BJ (cell line): ENCODE measurements at places on chromosomes 12 and 14. TPM values are rescaled to one million over a fixed set of nuclear protein-coding genes. Genes with fewer than 3 reads are reported as not detected.

RIN3 gene
- polyA plus RNA-seq: 4.3 and 8.2 TPM in 2 replicates

GATC gene
- polyA plus RNA-seq: 14.8 and 17.9 TPM in 2 replicates

IFNG-AS1 gene
- polyA plus RNA-seq: not detected in 2 replicates

LRRIQ1 gene
- 0.02 TPM in 1 of 2 replicates, not detected in the other for polyA plus RNA-seq

USP5 gene
- polyA plus RNA-seq: 52.9 and 90.0 TPM in 2 replicates

TAS2R10 gene
- polyA plus RNA-seq: 0.07 and 0.17 TPM in 2 replicates

LRRC10 gene
- not detected in 2 replicates for polyA plus RNA-seq

KRT6C gene
- polyA plus RNA-seq: not detected in 2 replicates

PAX9 gene
- polyA plus RNA-seq: not detected in 2 replicates

SP7 gene
- polyA plus RNA-seq: not detected in 2 replicates

DNA sequence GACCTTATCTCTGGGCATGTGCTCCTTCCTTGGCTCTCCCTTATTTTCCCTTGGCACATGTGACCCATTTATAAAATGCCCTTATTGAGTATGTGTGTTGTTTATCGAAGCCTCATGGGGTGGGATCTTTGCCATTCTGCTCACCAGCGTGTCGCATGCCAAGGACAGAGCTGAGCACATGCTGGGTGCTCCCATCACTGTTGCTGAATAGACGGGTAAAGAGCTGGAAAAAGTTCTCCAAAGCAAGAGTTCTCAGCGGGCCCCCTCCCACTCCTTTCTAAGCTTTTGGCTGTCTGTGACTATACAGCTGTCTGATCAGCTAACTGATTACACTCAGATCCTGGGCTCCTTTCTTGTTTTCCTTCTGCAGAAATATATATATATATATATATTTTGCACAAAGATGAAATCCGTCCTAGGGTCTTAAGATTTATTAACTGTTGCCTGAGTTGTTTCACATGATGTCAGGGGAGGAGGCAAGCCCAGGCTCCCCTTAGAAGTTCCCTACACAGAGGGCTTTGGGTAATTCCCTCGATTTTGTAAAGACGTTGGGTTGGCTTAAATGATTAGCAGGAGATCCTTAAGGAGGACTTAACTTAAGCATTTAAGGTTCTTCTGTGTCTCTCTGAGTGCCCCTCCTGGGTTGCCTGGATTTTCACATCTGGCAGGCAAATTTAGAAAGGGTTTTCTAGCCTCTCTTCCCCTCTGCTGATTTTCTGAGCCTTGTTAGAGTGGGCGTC is 71.6 kb downstream of the TMEM132C start:
- DNase-seq: no peak

- DNase-seq: no peak
Observed at GRCh38 chr12:109286252-109286651, 22.8 kb downstream of the FOXN4 start.

DNA sequence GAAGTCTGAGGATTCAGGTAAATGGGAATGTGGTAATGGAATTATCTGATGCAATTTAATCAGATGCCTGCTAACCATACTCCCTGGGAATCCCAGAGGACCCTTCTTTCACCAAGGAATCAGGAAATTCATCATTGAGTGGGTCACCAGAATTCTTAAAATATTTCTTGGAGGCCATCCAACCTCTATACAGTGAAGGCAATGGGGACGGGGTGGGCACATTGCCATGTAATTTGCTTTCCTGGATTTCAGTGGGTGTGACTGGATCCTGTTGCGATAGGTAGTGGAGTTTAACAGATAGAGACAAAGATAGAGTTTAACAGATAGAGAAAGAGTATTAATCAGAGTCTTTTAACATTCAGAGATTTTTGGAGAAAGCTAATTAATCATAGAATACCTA is 394.4 kb downstream of the DAD1 start:
- DNase-seq: no peak

DNA sequence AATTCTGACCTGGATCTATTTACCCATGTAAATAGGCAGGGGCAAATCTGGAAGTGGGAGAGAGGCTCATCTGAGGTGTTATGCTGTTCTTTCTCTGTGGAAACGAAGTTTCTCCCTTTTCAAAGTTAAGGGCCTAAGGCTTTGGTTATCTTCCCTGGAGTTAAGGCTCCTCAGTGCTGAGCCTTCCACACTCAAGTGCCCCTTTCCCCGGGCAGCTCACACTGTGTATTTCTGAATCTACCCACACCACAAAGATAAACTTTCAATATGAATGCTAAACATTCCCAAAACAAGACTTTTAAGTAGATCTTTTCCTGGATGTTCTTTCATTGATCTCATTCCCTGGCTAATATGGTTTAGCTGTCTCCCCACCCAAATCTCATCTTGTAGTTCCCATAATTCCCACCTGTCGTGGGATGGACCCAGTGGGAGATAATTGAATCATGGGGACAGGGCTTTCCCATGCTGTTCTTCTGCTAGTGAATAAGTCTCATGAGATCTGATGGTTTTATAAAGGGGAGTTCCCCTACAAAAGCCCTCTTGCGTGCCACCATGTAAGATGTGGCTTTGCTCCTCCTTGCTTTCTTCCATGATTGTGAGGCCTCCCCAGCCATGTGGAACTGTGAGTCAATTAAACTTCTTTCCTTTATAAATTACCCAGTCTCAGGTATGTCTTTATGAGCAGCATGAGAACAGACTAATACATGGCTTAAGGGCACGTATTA is 251.1 kb downstream of the NAV3 start:
- DNase-seq: no peak
